ENCODE measurements at places on chromosomes 12 and 14.

GRCh38 chr12:117367006-117367638 is 5.7 kb upstream of the NOS1 start:
- peak; percentile 55 for DNase-seq

GRCh38 chr12:109452489-109452888 is 24.6 kb downstream of the KCTD10 start:
- DNase-seq = no peak

GRCh38 chr14:95192311-95192710 is 35.0 kb upstream of the DICER1 start:
- DNase-seq = no peak

GRCh38 chr12:18368594-18368993 is 107.3 kb downstream of the PIK3C2G start:
- no peak for DNase-seq

GRCh38 chr12:15956413-15957185 is 45.5 kb downstream of the DERA start:
- DNase-seq = no peak

DNA sequence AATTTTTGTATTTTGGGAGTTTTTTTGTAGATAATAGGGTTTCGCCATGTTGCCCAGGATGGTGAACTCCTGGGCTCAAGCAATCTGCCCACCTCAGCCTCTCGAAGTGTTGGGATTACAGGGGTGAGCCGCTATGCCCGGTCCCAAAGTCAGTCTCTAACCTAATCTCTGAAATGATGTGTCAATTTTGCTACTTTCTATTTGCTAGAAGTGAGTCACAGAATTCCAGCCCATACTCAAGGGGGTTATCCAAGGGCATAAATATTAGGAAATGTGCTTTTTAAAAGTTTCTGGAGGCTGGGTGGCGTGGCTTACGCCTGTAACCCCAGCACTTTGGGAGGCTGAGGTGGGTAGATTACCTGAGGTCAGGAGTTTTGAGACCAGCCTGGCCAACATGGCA is 40.5 kb downstream of the RESF1 start:
- DNase-seq = no peak

GRCh38 chr12:26473291-26473690 is 277.9 kb downstream of the SSPN start:
- no peak for DNase-seq

GRCh38 chr12:91620992-91621391 is 438.4 kb upstream of the DCN start:
- no peak for DNase-seq

- no peak for DNase-seq
Measured at GRCh38 chr12:3885277-3886094, 12.3 kb upstream of the PARP11 start.

DNA sequence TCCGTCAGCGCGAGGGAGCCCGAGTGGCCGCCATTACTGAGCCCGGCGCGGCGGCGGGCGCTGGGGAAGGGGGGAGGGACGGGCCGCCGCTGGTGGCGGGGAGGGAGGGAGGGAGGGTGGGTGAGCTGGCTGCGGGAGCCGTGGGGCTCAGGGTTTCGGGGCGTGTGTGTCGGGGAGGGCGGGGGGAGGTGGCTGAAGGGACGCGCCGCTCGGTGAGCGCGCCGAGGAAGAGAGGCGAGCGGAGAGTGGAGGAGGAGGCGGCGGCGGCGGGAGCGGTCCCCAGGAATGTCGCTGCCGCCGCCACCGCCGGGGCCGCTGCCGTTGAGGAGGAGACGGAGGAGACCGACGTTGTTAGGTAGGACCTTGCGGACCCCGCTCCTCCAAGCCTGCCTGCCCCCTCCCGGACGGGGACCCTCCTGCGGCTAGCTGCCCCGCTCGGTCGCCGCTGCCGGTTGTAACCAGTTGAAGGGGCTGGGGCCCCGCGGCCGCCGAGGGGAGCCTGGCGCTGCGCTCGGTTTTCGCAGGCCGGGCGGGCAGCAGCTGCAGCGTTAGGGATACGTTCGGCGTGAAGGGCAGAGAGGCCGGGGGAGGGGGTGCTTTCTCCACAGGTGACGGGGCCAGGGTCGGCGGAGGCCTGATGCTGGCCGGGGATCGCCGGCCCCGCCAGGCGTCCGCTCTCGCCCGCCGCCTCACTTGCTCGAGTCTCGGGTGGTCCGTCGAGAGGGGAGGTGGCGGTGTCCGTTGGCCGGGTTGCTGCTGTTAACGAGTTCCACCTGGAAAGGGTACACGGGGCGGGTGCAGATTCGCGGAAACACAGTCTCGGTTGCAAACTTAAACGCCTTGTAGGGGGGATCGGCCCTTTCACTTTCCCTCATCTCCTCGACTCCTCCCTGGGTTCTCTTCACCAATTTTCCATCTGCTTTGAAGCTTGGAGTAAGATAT is at the start of gene ARHGAP5:
TSS of gene ARHGAP5 (plus strand) at position 224 of the 942 bp plus-strand sequence. CDS start 13,366 bp downstream, outside the sequence.
- DNase-seq = no peak

GRCh38 chr12:118356809-118357256 is 15.9 kb downstream of the TAOK3 start:
- DNase-seq = no peak

DNA sequence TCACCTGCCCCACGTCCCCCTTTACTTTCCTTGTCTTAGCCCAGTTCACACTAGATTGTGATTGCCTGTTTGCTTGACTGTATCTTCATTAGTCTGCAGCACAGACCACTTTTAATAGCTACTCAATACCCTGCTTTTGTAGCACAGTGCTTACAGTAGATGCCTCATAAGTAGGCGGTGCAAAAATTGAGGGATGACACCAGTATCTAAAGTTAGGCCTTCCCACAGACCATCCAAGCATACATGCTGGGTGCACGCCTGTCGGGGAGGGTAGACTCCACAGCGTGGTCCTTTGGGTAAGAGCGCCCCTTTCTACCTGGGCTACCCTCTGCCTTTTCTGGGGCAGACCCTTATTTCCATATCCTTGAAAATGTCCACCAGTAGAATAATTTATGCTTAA is 140.8 kb downstream of the GCH1 start:
- DNase-seq = no peak

DNA sequence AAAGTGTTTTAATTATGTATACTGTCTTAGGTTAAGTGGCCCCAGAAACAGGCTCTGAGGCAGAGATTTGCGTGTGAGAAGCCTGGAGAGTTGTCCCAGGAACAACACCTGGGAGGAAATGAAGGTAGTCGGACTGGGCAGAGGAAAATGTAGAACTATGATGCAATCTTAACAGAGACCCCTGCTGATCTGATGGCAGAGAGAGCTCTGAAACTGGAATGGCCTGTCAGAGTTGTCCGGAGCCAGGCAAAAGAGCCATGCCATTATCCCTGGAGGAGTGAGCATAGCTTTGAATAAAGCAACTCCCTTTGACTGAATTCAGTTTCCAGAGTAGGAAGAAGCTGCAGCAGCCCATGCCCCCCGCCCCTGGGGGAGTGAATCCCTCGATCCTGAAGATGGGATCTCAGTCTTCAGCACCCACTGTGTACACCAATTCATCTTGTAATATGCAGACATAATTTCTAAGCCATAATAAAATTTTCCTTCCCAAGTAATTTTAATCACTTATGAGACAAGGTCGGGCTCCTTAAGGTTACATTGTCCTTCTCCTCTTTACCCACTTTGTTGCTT is 264.8 kb downstream of the PDZRN4 start:
- DNase-seq = no peak

DNA sequence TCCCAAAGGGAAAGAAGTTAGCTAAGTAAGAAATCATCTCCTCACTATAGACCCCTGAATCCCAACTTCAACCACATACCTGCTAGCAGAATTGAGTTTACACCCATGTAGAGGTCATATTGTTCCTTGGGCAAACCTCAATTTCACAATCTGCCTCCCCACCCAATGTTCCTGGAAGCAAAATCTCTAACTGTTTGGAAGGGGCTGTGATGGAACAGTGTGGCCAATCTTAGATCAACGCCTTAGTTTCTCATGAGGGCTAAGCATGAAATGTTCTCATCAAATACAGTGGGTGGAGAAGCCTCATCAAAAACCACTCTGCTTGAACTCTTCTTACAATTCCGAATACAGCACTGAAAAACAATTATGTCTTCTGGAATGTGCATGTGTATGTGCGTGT is 284.0 kb upstream of the NOS1 start:
- DNase-seq = no peak

- no peak for DNase-seq
Measured at GRCh38 chr12:106118381-106119130, 20.2 kb downstream of the NUAK1 start.

- no peak for DNase-seq
Measured at GRCh38 chr14:21039585-21040369, 2.4 kb upstream of the RNASE7 start.

- DNase-seq = peak; percentile 34
Measured at GRCh38 chr14:105329411-105330150, 15.0 kb downstream of the PACS2 start.

- no peak for DNase-seq
Measured at GRCh38 chr12:127991485-127991884, 275.5 kb upstream of the TMEM132C start.

DNA sequence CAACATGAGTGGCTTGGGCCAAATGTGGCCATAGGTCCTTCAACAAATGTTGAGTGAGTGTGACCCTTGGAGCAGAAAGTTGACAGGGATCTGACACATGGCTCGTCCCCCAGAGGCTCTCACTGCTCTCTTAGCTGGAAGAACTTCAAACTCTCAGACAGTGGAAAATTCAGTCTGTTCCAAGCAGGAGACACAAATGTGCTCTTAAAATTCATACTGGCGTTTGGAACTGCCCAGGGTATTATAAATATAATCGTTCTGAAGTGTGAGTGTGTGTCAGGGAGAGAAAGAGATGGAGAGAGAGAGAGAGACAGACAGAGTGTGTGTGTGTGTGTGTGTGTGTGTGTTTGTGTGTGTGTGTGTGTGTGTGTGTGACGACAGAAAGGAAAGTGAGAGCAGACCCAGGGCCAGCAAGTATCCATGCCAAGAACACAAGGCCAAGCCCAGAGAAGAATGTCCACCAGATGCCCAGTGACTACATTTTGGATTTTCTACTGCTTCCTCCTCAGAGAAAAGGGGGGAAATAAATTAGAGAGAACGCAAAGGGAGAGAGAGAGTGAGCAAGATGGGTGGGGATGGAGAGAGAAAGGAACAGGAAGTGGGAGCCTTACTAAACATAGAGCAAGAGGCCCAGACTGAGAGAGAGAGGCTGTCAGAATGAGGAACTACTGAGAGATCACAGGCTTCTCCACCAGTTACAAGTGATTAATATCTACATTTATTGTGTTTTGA is 193.6 kb upstream of the NUDT4 start:
- DNase-seq = no peak

DNA sequence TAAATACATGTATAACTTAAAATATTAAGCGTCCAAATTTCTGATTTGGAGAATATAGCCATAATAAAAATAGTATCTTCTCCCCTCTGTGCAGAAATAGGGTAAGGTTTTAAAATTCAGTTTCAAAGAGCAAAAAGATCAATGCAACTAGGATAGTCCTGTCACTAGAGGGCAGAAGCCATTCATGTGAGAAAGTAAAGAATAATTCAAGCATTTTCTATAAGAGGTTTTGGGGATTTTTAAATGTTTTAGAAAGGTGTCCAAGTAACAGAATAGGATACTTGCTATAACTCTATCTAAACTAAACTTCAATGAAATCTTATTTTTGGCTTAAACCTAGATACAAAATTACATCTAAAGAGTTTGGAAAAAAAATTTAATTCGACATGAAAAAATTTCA is 50.3 kb downstream of the ADAMTS20 start:
- no peak for DNase-seq

DNA sequence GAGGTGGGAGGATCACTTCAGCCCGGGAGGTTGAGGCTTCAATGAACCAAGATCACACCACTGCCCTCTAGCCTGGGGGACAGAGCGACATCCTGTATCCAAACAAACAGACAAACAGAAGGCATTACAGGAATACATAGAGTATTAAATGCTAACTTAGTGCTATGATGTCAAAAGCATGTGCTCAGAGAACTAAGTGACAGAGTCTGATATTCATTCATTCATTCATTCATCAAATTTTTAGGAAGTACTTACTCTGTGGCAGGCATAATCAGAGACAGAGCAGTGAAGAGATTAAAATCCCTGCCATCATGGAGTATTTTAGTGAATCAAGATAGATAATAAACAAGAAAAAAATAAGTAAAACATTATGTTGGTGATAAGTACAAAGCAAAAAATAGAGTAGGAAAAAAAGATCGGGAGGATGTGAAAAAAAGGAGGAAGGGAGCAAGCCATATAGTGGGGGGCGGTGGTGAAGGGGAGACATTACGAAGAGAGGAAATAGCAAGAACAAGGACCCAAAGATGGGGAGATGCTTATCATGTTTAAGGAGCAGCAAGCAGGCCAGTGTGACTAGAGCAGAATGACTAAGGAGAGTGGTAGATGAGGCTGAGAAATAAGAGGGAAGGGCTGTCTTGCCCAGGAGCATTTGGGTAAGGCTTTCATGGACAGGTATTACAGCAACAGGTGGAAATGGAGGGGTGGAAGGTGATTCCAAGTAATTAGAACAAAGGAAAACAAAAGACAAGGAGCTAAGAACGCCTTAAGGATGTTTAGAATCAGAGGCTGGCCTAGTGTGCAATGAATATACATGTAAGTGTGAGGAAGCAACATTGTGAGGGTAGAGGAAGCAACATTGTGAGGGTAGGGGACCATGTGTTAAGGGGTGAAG is 2.8 kb downstream of the MAP4K5 start:
- no peak for DNase-seq

- DNase-seq = no peak
Measured at GRCh38 chr12:2068653-2069052, 15.9 kb downstream of the CACNA1C start.

DNA sequence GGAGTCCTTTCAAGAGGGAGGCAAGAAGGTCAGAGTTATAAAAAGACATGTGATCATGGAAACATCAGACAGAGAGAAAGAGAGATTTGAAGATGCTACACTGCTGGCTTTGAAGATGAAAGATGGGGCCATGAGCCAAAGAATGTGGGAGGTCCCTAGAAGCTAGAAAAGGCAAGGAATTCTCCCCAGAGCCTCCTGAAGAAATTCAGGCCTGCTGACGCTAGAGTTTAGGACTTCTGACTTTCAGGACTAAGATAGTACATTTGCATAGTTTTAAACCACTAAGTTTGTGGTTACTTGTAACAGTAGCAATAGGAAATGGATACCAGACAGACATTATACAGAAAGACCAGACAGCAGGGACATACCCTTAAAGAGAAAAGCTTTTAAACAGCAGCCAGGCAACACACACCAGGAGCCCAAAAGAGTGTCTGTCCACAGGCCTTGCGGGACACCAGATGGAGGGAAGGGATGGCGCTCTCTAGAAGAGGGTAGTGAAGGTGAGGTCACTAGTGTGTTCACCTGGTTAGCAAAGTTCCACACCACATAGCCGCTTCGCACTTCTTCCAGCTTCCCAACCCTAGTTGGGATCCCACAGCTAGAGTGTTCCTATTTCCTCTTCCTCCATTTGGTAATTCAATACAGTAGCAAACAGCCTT is 29.7 kb upstream of the CEBPE start:
- DNase-seq = no peak

DNA sequence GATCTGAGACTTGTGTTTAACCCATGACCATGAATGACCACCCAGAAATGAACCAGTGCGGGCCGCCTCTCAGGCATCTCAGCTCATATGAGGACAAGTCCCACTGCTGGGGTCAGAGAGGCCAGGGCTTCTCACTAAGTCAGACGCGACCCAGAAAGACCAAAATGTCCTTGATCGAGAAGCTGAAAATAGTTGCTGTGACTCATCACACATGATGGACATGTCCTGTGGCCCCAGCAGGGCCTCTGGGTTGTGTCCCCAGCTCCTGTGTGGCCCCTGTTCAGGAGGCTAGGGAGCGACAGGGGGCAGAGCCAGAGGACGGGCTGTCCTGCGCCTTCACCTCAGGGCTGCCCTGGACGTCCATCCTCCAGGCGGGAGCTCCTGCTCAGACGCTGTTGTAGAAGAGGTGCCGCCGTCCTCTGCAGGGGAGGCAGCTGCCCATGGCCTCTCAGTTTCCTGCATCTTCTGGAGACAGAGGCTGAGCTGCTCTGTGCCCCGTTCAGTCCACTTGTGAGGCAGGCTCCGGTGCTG is 29.0 kb upstream of the FAM181A start:
- no peak for DNase-seq
